ENCODE measurements at places on chromosomes 5 and 9.

DNA sequence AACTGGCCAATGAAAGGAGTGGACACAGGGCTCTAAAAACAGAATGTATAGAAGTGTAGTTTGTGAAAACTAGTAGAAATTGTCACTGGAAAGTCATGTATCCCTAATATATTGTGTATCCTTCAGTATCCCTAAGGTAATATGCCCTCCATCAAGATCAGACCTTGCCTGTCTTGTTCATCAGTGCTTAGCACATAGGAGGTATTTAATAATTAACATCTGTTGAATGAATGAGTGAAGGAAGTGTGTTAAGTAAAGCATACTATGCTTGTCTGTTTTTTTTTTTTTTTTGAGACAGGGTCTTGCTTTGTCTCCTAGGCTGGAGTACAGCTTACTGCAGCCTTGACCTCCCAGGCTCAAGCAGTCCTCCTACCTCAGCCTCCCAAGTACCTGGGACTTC is 15.8 kb downstream of the GAPVD1 start:
- DNase-seq, result no peak

DNA sequence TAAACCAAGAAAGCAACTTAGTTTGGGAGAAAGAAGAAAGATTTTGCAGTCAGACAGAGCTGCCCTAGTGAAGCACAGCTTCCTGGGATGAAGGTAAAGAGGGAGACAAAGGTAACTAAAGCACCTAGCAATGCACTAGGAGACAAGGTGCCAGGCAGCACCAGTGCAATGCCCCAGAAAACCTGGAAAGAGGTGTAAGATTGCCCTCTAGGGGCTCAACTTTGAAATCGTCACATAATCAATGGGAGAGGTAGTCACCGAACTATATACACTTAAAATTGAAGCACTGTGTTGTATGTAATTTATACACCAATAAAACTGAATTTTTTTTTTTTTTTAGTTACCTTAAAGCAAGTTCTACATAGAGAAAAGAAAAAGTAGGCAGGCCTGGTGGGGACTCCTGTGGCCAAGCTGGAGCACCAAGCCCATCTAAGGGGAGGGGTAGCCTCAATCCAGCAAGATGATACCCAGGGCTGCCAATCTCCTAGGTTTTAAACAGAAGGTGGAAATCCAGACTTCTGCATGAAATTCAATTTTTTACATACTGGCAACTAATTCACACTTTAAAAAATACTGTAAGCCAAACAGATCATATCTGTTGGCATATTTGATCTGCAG is 48.2 kb downstream of the CDK5RAP2 start:
- DNase-seq, result peak; percentile 30

DNA sequence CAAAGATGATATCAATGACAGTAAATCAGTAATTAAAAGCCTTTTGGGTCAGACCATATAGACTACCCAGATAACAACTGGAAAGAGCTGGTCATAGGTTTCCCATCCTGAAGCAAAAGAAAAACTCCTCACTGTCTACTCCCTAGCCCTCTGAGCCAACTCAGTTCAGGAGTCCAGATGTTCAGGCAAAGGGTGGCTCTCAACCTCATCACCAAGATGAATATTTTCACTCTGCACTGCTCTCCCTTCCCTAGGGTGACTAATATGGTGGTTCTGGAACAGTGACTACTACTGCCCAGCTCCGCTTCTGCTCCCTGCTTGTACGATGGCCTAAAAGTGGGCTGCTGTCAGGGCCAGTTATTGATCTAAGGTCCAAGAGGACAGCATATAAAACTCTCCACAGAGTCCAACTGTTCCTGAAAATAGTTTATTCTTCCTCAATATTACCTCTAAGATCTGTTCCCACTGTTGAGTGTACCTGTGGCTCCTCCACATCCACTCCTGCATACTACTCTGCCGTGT is 263.4 kb upstream of the SLC30A5 start:
- DNase-seq, result no peak

DNA sequence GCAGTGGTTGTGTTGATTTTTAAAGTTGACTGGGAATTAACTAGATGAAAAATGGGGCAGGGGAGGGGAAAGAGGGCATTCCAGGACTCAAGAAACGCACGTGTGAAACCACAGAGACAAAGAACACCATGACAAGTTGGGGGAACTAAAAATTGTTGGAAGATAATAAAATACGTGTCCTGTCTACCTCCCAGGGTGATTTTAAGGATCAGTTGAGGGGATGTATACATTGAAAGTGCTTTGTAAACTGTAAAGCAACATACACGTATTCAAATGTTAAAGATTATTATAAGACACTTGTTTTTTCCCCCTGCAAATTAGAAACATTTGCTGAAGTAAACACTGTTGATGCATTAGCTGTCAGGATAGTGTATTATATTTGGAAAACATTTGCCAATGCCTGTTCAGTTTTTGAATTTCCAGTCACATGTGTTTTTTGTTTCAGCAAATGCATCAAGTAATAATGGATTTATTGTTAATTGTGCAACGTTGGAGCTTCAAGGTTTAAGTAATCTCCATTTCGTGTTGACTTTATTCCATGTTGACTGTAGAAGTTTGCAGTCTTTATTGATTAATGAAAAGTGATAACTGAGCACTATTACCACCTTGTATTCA is 412.7 kb downstream of the ACTL7B start:
- DNase-seq, result no peak

GRCh38 chr9:88523056-88523455 is 11.9 kb upstream of the NXNL2 start:
- no peak for DNase-seq

DNA sequence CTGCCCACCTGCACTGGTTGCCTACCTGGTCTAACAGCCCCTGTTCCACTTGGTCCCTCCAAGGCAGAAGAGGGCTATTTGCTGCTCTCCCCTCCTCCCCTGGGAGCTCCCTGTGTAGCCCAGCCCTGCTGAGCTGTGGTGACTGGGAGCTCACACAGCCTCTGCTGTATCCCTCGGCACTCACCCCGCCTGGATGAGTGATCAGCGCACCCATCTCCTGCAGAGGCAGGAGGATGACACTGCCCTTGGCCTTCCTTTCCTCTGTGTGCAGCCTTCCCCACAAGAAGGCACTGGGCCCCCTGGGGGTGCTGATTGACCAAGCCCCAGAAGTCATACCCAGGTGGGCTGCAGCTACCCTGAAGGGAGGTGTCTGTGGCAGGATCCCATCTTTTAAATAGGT is 134.2 kb downstream of the ADAMTS2 start:
- DNase-seq, result no peak

- DNase-seq, result no peak
Measured at GRCh38 chr5:51487952-51488351, 104.7 kb downstream of the ISL1 start.

GRCh38 chr5:51185850-51186329 is 197.4 kb upstream of the ISL1 start:
- DNase-seq, result no peak

Data from Calu3 (cell line).